Suprapubic skin (tissue), 4 donors: ENCODE measurements at places on chromosomes 12 and 14.

- no peak for DNase-seq
Observed at GRCh38 chr12:64252681-64253080, 30.6 kb upstream of the KICS2 start.

DNA sequence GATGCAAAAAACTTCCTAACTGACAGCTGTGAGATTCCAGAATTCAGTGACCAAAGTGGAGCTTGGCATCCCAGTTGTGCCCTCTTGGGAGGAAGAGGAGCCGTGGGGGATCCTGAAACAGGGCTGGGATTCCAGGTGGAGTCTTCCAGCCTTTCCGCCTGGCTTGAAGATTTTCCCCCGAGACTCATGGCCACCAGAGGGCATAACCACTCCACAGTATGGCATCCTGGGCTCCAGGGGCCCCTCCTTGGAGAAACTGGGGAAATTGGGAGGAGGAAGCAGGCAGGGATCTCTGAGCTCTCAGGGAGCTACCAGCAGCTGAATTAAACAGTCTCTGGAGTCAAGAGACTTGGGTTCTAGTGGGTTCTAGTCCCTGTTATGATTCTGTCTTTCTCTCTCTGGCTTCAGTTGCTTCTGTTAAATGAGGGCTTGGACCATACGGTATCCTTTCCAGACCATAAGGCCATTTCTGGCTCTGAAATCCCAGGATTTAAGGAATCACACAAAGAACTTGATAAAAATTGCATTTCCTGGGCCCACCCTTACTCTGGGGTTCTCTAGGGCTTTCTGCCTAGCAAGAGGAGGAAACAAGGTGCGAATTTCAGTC lies 2.6 kb upstream of the TAMALIN start:
- no peak for DNase-seq

GRCh38 chr14:56487090-56487667 lies 92.4 kb upstream of the TMEM260 start:
- DNase-seq = no peak

GRCh38 chr12:41362510-41362909 lies 174.4 kb downstream of the PDZRN4 start:
- DNase-seq = no peak

- no peak for DNase-seq
Observed at GRCh38 chr12:10607885-10608458, 5.4 kb downstream of the MAGOHB start.

GRCh38 chr14:84228702-84229101 lies 1301.2 kb upstream of the FLRT2 start:
- no peak for DNase-seq

DNA sequence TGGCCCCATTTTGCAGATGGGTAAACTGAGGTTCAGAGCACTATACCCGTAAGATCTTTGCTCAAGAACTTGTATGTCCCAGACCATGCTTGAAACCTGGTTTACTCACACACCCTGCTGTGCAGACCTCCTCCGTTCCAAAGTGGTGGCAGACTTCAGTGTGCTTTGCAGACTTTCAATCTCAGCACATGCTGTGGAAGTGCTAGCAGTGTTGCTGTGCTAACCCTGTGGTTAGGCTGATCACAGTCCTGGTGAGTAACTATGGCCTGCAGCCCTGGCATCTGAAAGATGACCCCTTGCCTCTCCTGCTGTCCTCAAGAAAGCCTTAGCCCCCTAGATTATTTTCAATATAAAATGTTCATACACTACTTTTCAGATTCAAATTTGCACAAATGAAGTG lies 450.6 kb downstream of the DPF3 start:
- no peak for DNase-seq

DNA sequence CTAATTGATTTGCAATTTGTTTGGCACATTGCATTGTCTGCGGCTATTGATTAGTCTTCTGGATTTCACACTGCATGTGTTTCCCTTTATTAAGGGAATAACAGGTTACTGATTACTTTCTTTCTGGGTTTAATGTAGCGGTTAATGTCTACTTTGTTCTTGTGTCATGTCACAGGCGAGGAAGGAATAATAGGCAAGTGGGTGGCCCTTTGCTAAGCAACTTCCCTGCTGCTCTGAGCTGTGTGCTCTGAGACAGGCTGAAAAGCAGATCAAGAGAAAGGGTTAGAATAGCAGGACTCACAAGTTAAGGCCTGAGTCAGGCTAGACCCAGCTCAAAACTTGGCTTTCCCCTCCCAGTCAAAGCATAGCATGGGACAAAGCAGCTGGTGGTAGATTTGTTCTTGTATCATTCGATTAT lies 77.2 kb downstream of the NKX2-1 start:
- DNase-seq = no peak

DNA sequence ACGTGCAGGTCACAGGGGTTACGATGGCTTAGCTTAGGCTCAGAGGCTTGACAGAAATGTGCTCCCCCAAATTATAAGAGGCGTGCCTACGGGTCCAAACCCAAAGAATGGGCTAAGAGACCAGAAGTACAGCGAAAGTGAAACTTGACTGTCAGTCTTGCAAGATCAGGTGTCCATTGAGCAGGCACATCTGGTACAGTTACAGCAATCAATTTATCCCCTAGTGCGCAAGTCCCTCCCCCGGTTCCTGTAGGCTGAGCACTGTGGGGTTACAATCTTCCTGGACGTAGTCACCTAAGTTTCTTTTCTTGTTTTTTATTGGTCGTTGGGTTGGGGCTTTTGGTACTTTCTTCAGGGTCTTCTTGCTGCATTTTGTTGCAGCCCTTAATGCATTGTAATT lies 134.2 kb downstream of the UNC79 start:
- no peak for DNase-seq

DNA sequence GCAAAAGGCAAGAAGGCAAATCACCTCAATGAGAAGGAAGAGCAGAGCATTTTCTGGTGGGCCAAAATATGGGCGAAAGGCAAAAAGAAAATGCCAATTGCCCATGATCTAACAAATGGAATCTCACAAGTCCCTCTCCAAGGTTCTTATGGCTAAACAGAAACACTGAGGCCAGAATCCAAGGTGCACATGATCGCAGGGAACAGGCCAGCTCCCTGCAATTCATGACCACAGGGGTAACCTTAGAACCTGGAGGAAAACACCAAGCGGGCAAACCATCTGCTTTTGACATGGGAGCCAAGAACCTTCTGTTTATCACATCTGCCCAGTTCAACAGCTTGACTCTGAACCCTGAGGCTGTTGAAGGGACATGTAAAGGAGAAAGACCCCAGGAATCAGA lies 60.0 kb downstream of the NT5DC3 start:
- no peak for DNase-seq

- DNase-seq = no peak
Observed at GRCh38 chr12:62472472-62472871, 5.8 kb downstream of the MON2 start.

DNA sequence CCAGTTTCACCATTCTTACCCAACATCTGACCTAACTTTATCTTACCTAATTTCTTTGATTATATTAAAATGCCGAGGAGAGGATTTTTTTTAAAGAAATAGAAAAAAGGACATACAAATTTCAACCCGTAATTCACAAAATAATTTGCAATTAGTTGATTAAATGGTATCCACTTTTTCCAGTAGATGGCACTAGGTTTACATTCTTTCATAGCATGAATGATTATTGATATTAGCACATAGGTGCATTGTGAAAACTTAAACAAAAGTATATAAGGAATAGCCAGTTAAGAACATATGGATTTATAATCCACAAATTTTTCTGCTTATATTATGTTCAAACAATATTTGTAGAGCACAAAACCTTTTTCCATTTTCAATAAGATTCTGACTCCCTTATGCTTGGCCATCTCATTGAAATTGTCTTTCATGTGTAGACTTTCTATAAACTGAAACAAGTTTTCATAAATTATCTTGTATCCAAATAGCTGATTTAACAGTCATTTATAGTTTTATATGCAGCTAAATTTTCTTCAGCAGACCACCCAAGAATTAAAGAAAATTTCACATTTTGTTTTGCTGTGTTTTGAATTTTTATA lies 35.3 kb downstream of the MSRB3 start:
- no peak for DNase-seq

DNA sequence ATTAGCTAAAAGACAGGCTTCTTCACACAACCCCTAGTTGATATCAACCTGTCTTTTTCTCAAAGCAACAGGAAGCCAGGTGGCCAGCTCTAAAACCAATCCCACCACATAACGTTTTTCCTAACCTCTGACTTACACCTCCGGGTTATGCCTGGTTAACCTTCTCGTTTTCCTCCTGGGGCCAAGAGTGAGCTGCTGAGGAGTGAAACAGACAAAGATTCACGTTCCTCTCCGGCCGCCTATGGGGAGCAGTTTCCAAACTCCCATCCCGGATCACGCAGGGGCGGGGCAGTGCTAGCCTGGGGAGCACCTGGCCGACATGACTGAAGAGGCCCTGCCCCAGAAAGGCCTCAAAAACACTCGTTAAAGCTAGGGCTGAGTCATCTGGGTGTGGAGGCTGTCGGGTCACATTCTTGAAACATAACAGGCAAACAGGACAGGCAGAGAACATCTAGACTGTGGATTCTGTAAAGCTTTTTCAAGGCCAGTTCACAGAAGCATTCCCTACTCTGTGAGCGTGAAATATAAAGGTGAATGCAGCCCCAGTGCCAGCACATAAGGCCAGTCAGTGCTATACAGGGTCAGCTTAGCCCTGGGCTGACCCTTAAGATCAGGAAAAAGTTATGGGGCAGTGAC lies 25.9 kb upstream of the LGALS3 start:
- DNase-seq = peak; percentile 95

GRCh38 chr12:47791351-47791746 lies 18.3 kb downstream of the SLC48A1 start:
- DNase-seq = no peak

GRCh38 chr12:81209012-81209411 lies 131.1 kb downstream of the ACSS3 start:
- no peak for DNase-seq

- DNase-seq = no peak
Observed at GRCh38 chr12:27821259-27821973, 41.4 kb upstream of the MANSC4 start.

DNA sequence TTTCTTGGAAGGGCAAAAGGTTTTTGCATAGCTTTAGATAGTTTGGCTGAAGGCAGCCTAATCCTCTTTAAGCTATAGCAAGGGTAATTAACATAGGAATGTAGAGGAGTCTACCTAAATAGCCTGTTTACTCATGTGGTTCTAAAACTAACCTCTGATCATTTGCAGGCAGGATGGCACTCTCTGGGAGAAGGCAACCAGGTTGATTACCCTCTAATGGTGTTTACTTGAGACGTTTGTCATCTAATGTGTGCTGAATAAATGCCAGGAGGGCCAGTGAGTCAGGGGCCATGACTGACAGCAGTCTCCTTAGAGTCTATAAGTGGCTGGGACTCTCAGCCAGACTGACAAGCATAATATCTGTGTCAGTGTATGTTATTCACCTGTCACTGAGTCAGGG lies 286.4 kb downstream of the PCNX1 start:
- no peak for DNase-seq

GRCh38 chr14:68268197-68268596 lies 448.6 kb downstream of the RAD51B start:
- no peak for DNase-seq

GRCh38 chr12:118356809-118357256 lies 15.9 kb downstream of the TAOK3 start:
- no peak for DNase-seq

- no peak for DNase-seq
Observed at GRCh38 chr12:16962889-16963288, 356.9 kb upstream of the LMO3 start.

GRCh38 chr14:55645145-55645544 lies 65.1 kb downstream of the KTN1 start:
- no peak for DNase-seq

- DNase-seq = no peak
Observed at GRCh38 chr12:46938071-46938678, 112.4 kb upstream of the SLC38A4 start.

- DNase-seq = no peak
Observed at GRCh38 chr12:103310546-103311270, 185.1 kb downstream of the C12orf42 start.

DNA sequence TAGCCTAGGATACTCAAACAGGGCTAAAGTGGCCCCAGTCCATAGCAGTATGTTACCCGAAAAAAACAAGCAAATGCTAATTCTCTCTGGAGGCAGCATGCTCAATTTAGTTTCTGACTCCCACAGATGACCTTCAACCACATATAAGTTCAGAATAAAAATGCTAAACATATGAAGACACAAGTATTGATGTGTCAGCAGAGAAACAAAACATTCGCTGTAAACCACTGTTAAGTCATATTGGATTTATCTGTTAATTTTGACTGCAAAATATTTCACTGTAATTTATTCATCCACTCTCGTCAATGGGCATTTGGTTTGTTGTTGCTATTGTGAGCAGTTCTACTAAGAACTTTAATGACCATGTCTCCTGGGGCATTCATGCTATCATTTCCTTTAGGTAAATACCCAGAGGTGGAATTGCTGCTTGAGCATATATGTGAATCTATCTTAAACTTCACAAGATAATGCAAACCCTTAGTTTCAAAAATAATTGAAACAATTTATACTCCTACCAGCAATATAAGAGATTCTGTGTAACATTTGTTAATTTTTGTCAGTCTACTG lies 36.5 kb downstream of the WBP11 start:
- DNase-seq = no peak

GRCh38 chr12:42162965-42163364 lies 18.3 kb upstream of the GXYLT1 start:
- no peak for DNase-seq

GRCh38 chr14:59161561-59162175 lies 26.8 kb upstream of the DAAM1 start:
- DNase-seq = no peak

DNA sequence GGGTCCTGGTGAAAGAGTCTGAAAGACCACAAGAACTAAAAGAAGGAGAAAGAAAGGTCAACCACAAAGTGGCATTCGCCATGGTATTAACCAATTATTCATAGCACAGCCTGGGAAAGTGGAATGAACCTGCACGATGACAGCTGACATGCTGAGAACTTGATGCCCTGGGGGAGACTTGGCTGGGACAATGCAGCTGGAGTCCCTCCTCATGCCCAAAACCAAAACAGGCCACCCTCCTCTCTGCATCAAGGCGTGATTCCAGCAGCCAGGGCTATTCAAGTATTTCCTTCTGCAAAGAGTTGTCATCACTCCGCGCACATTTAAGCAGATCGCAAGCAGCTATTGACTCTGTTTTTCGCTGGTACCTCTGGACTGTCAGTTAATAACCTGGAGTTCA lies 167.1 kb upstream of the NOS1 start:
- no peak for DNase-seq
